ENCODE measurements at places on chromosomes 5 and 9.

- DNase-seq, result no peak
Measured at GRCh38 chr5:112310746-112311145, 108.3 kb downstream of the EPB41L4A start.

- DNase-seq, result no peak
Measured at GRCh38 chr5:97388794-97389193, 205.7 kb upstream of the RIOK2 start.

- no peak for DNase-seq
Measured at GRCh38 chr5:88235346-88235745, 33.3 kb downstream of the TMEM161B start.

DNA sequence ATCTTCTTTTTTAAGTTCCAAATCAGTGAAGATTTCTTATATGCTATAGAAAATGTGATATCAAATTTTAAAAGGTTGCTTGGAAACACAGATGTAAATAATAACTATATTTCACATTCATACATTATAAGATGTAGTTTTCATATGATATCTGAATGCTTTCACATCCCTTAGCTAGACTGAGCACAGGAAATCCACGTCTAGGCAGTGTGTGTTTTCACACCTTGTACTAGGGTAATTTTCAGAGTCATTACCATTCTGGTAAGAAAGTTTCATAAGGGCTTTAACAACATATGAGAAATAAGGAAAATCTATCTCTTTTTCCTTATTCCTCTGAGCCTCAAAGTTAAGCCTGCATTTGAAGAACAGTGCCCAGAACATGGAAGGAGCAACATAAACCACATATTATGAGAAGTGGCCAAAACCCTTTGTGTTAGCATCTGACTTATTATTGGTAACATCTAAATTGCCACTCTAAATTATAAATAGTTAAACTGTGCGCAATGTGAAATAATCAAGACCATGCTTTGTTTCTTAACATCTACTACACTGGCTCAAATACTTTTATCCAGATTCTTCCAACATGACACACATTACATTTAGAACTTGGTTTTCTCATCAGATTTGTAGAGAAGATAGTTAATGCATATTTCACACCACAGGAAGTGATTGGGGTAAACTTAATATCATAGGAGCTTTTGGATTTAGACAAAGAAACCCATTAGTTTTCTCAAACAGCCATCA lies 113.3 kb downstream of the PPP2R2B start:
- no peak for DNase-seq

GRCh38 chr5:76445063-76445462 lies 42.0 kb downstream of the IQGAP2 start:
- DNase-seq, result no peak

GRCh38 chr5:97544678-97545077 lies 361.6 kb upstream of the RIOK2 start:
- DNase-seq, result no peak

DNA sequence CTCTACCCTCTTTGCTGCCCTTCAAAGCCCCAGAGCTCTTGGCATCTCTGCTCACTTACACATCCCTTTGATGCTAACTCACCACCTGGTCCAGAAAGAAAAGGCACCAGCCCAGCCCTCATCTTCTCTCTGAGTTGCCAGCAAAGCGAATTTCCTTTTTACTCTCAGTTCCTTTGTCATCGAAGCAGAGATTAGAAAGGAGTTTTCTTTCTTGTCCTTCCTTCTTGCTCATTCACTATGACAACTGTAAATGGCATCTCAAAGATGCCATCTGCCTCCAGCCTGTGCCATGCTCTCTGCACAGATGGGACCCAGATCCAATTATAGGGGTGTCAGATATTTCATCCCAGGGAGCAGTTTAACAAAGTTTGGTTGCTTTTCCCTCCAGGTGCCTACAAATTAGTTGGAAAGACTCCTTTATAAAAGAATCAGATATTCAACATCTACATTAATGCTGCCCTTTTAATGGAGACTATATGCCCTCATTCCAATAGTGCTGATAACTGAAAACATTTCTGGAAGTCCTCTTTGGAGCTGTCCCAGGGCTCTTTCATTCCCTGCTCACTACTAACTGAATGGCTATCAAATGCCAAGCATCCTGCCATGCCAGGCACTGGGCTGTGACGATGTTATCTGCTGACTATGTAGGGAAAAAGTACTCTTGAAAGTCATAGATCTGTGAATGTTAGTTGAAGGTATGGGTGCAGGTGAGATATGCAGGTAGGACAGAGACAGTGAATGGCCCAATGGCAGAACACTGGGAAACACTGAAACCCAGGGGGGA lies 58.9 kb downstream of the SUSD1 start:
- no peak for DNase-seq

DNA sequence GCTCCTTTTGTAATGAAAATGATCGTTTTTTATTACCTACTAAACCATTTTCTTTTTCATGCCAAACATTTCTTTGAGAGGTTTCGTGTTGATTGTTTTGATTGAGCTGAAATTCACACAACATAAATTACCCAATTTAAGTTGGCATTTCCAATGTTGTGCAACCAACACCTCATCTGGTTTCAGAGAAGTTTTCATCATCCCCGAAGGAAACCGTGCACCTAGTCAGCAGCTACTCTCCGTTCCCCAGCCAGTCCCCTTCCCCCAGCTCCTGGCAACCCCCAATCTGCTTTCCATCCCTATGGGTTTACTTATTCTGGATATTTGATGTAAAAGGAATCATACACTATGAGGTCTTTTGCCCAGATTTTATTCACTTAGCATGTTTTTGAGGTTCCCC lies 123.6 kb downstream of the ADCY2 start:
- DNase-seq, result no peak

GRCh38 chr9:86042199-86042978 lies 57.0 kb downstream of the GOLM1 start:
- DNase-seq, result no peak

DNA sequence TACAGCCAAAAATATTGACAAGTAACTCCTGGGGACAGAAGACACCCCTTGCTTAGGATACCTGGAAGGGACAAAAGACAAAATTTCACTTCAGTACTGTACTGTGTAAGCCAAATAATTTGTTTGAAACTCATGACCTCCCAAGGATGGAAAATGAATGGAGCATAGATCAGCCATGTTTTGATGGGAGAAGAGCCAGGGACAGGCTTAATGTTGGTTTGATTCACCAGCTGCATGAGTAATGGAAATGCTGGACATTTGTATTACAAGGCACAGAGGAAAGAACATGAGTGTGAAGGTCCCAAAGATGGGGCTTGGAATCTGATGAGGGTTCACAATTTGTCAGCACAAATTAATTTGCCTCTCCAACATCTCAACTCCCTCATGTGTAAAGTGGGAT lies 122.8 kb downstream of the ENC1 start:
- DNase-seq, result no peak

GRCh38 chr9:83059417-83059816 lies 3.5 kb downstream of the RASEF start:
- DNase-seq, result no peak

- no peak for DNase-seq
Measured at GRCh38 chr5:164354139-164354751, 848.8 kb downstream of the MAT2B start.

DNA sequence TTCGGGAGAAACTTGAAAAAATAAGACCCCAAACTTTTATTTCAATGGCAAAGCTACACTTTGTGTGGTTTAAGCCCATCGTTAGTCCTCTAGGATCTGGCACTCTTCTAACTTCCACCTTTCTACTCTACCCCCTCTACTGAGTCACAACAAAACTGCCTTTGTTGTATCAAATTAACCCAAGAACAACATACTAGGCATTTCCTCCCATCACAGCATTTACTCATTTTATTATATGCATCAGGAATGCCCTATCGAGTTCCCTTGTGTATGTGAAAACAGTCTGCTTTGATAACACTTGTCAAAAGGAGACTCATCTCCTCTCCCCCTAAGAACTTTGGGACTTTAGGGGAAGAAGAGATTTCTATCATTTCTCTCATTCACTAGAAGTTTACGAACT lies 158.9 kb upstream of the FREM1 start:
- no peak for DNase-seq

- no peak for DNase-seq
Measured at GRCh38 chr9:137168904-137169856, 671 bp downstream of the LRRC26 start.

- no peak for DNase-seq
Measured at GRCh38 chr5:90615355-90615754, 56.8 kb downstream of the ADGRV1 start.

- no peak for DNase-seq
Measured at GRCh38 chr5:139667730-139668063, 19.5 kb downstream of the CXXC5 start.

DNA sequence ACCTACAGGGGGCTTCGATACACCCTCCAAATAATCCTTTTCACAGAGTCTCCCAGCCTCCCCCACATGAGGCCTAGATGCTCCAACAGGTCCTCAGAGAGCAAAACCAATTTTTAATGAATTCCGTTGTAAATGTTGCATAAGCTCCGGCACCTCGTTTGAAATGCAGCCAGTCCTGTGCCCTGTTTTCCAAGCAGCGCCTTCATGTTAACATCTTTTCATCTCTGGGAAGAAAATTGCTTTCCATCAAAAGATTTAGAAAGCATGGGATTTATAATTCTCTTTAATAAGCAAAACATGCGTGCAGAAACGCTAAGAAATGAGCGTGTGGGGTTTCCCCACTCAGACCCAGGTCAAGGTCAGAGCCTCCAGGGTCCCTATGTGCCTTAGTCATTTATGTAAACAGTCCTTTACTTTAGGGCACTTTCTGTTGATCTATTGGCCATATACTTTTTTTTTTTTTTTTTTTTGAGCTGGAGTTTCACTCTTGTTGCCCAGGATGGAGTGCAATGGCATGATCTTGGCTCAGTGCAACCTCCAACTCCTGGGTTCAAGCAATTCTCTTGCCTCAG lies 177.5 kb upstream of the S1PR3 start:
- no peak for DNase-seq

DNA sequence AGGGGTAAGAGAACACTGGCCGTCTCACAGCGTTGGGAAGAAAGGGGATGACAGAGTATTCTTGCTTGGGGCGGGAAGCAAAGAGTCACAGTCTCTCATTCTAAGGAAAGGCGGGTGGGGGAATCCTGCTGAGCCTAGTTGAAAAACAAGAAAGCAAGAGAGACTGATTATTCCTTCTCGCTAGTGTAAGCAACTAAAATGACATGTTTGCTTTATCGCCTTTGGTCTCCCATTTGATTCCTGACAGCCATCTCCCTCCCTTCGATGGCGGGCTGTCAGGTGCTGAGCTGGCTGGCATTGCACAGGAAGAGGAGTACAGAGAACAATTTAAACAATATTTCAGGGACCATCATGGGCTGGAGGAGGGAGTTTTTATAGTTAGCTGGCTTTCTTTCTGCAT lies 331.3 kb downstream of the ASTN2 start:
- no peak for DNase-seq

- no peak for DNase-seq
Measured at GRCh38 chr9:10479172-10479571, 133.6 kb downstream of the PTPRD start.

DNA sequence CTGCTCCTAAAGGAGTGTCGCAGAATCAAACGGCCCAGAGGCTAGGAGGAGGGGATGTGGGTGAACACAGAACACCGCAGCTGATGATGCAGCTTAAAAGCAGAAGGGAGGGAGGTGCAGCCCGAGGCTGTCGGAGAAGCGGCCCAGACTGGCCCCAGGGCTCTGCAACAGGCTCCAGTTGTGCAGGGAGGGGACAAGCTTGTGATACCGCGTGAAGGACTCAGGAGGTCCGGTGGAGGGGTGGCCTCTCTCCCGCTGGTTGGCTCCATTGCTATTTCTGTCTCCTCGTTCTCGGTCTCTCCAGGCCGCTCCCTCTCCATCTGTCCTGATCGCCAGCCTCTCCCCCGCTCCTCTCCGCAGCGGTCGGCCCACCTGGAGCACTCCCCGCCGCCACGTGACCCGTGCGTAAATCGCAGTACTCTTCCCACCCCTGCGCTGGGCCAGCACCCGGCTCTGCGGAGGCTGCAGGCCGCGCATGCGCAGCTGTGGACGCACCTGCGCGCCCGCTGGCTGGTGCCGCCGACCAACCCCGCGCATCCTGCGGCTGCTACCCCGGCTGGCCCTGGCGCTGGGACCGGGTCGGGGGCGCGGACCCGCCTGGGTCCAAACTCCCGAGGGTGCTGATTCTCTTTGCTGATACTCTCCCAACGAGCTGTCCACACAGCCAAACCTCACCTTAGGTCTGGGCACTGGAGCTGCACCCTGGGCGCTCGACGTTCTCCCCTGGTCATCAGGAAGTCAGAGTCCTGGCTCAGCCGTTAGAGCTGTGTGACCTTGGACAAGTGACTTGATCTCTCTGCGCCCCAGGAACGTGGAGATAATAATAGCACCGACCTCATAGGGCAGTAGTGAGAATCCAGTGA lies 3.7 kb upstream of the STXBP1 start:
- peak; percentile 53 for DNase-seq

All from stimulated activated CD4-positive, alpha-beta T cell treated with anti-CD3 and anti-CD28 coated beads, Interleukin-1b, Interleukin-23, amount 100 ng/mL, for 1 hour (primary cell).